ENCODE measurements at places on chromosomes 3 and 15. TPM values are rescaled to one million over a fixed set of nuclear protein-coding genes. Genes with fewer than 3 reads are reported as not detected.

The CTXN2 gene
- total RNA-seq = not detected

- no peak for DNase-seq
Observed at GRCh38 chr3:184325715-184326369, 11.4 kb downstream of the EIF4G1 start.

- no peak for DNase-seq
Observed at GRCh38 chr15:79475306-79475705, 43.2 kb downstream of the MINAR1 start.

GRCh38 chr3:175585898-175586297 lies 726.8 kb downstream of the NAALADL2 start:
- DNase-seq = no peak

- no peak for DNase-seq
Observed at GRCh38 chr3:88611826-88612326, 462.1 kb downstream of the C3orf38 start.
